ENCODE measurements at places on chromosomes 7 and 10.

DNA sequence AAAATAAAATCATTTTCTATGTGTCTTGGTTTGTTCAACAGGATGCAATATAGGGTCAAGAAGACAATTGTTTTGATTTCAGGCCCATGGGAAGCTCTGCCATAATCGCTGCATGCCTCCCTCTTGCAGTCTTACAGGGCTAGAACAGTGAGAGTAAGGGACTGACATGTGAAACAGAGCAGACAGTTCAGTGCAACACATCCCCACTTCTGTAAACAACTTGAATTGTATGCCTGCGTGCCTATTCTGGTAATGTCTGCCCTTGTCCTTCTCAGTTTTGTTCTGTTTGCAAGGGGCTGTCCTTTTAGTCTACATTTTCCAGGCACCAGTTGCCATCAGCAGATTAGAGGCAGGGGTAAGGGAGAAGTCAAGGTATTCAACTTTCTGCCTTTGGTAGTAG lies 34.8 kb upstream of the GPR37 start:
- no peak for DNase-seq

GRCh38 chr7:2540133-2540532 lies 15.2 kb downstream of the BRAT1 start:
- DNase-seq = no peak

DNA sequence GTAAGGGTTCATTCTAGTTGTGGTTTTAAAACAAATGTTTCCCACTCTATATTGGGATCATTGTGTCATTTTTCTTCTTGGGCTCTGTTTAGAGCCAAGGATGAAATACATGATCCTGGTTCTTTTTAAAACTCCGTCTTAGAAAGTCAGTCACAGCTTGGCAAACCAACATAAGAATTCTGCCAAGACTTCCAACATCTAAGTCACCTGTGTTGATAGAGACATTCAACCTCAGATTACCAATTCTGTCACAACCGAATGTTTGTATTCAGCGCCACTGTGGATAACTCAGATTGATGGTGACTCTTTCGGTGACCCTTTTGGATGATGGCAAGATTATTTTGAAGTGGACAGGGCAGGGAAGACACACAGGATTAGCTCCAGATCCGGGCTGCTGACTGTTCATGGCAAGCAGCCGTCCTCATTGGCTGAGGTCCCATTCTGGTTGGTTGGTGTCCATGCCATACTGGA lies 255.4 kb downstream of the ARHGAP21 start:
- DNase-seq = no peak

DNA sequence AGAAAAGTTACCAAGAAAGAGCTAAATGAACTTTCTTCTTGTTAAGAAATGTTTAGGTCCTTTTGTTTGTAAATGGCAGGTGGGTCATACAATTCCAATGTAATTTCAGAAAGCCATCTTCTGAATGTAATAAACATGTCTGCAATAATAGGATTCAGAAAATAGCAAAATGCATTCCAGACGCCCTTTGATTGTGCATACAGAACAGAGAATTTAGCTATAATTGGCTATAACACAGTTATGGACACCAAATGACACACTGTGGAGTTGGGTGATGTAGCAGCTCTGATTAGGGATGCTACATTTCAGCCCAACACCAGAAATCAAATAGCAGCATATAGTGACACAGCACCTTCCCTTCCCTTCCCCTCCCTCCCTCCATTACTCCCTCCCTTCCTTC lies 240.8 kb downstream of the SNX10 start:
- DNase-seq = no peak

DNA sequence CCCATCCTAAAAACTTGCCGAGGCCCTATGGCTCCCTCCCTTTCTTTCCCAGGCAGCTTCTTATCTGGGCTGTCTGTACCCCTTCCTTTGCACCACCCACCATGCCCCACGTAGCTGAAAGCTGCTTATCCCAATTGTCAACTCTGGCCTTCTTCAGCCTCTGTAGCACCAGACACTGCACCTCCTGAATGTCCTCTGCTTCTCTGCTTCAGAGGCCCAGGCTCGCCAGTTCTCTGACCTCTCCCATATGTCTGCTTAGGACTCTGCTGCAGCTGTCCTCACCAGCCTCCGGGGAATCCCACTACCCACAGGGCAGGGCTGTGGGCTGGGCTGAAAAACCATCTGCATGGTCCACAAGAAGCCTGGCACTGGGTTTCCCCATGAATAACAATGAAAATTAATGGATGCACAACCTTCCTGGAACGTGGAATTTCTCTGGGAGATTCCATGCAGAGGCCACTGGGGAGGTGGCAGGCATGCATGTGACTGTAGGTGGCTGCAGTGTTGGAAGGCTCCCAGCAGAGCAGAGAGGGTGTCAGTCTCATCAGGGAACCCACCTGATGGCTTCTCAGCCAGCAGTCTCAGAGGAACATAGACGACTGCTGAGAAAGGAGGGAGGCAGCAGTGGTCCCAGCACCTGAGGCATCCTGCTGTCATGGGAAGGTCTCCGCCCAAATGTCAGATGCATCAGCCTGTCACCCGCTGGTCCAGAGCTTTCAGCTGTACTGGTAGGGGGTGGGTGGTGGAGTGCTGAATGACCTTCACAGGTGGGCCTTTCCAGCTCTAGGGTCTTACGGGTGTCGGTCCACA lies 16.8 kb upstream of the SH2D4B start:
- no peak for DNase-seq

DNA sequence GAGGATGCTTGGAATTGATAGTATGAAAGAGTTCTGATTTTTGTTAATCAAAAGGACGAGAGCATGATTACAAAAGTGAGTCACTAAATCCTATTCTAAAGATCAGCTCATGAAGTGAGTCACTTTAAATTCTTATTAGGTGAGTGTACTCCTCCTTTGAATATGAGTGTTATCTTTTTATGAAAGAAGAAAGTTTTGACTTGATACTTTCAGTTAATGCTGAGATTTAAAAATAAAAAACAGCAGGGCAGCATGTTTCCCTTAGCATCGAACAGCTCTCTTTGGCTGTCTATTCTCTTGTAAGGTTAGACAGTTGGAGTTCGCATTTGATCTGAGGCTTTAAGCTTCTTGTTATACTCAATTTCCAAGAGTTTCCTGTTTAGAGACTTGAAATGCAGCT lies 222.0 kb downstream of the TWIST1 start:
- DNase-seq = no peak

GRCh38 chr7:37508118-37508517 lies 59.5 kb upstream of the ELMO1 start:
- no peak for DNase-seq

GRCh38 chr10:103114876-103115275 lies 78.2 kb downstream of the NT5C2 start:
- no peak for DNase-seq

GRCh38 chr10:120979435-120980278 lies 128.5 kb downstream of the WDR11 start:
- DNase-seq = peak; percentile 3

DNA sequence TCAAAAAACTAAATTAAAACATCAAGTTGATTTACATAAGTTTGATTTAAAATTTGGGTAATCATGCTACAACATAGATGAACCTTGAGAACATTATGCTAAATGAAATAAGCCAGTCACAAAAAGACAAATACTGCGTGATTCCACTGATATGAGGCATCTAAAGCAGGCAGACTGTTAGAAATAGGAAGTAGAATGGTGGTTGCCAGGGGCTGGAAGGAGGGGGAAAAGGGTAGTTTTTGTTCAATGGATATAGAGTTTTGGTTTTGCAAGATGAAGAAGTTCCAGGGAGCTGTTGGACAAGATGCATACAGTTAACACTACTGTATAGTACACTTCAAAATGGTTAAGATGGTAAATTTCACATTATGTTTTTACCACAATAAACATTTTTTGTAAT lies 45.0 kb upstream of the IFRD1 start:
- no peak for DNase-seq

DNA sequence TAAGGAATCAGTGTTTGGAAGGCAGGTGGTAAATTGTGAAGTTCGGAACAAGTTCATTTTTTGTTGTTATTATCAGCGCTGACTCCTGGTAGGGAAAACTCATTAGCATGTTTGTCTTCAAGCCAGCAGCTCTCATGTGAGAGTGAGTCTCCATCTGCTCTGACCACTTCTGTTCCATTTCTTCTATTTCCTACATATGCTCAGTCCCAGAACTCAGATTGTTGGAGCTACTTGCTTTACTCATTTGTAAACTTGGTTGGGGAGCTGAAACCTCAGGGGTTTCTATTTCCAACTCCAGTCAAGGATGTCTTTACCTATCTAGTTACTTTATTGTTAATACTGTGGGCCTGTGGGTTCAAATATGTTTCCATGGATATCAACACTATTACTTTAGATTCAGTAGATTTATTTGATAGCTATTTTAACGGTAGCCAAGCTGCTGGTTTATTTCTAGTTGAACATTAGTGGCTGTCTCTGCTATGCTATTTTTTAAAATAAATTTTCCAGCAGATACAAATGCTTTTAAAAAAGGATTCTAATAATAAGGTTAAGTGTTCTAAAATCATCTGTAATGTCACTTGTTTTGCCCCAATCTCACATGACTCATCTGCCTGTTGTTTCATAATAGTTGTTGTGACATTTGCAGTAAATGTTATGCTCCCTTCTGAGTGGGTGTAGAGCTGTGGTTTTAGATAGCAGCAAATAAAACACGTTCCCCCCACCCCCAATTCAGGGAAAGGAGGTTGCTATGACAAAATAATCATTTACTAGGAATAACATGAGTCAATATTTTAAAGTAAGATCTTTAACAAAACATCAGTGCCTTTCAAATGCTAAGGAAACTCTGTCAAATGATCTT lies 143.3 kb downstream of the HDAC9 start:
- no peak for DNase-seq

- no peak for DNase-seq
Observed at GRCh38 chr7:139721821-139722220, 56.0 kb downstream of the HIPK2 start.

GRCh38 chr10:69057951-69058297 lies 30.0 kb upstream of the SRGN start:
- no peak for DNase-seq

- no peak for DNase-seq
Observed at GRCh38 chr7:33744293-33745075, 160.9 kb upstream of the BMPER start.

DNA sequence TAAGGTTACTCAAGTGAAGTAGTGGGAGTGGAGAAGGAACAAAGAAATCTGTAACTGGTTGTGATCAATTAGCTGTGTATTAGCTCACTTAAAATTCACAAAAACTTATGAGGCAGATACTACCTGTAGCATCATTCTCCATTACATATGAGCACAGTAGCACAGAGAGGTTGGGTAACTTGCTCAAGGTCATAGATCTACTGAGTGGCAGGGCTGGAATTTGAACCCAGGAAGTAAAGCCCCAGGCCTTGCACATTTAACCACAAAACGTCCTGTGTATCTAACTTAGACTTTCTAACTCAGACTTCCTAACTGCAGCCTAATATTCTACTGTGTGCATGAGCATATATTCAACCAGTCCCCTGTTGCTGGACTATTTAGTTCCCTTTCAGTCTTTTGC lies 5.6 kb upstream of the SLF2 start:
- no peak for DNase-seq

DNA sequence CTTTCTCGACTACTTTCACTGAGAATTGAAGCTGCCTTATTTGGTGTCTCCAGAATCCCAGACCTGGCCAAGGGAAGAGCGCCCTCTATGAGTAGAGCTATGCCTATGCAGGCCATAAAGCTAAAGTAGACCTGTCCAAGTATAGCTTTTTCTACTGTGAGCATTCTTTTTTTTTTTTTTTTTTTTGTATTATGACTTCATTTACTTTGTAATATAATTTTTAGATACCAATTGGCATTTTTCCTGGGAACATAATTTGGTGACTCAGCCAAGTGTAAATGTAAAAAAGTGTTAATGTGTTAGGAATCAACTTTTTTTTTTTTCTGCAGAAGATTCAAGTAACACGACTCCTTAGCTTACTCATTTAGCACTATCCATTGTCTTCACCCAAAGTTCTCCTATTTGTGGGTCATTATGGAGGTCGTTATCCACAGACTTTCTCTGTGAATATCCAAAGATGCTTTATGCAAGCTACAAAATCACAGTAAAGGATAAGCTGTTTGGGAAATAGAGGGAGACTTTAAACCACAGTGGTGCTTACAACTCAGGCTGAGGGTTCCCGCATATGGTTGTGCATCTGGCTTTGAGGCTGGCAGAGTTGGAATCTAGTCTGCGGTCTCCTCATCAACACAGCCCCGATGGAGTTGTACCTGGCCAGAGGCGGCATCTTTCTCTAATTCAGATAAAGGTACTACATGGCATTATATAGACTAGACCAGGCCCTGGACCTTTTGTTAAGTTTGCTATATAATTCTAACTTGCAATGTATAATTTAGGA lies 1040.2 kb upstream of the SORCS1 start:
- no peak for DNase-seq

GRCh38 chr7:135578569-135578968 lies 20.9 kb downstream of the NUP205 start:
- no peak for DNase-seq

DNA sequence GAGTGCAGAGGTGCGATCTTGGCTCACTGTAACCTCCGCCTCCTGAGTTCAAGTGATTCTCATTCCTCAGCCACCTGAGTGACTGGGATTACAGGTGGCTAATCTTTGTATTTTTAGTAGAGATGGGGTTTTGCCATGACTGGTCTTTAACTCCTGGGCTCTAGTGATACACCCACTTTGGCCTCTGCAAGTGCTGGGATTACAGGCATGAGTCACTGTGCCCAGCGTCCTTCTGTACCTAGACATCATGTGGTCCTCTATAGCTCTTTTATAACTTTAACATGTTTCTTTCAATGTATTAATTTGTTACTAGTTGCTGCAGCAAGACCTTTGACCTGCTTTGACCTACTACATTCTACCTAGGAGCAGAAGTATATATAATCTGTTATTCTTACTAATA lies 38.7 kb upstream of the BICC1 start:
- no peak for DNase-seq

DNA sequence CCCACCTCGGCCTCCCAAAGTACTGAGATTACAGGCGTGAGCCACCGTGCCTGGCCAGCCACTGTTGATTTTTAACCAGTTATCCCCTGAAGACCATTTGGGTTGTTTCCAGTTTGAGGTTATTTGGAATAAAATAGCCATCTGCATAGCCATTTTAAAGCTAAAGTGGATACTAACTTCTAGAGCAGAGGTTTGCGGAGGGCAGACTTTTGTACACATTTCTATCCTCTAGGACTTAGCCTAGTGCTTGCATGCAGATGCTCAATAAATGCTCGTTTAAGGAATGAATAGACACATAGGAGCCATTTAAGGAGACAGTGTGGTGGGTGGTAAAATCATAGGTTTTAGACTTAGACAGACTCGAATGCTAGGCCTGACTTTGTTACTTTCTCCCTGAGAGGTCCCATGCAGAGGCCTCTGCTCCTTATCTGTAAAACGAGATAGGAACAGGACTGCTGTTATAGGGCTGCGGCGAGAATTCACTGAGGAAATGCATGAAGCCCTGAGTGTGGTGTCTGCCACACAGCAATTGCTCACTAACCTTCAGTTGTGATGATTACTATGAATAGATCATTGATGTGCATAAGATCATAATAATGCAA lies 75.9 kb downstream of the PFKFB3 start:
- DNase-seq = no peak

DNA sequence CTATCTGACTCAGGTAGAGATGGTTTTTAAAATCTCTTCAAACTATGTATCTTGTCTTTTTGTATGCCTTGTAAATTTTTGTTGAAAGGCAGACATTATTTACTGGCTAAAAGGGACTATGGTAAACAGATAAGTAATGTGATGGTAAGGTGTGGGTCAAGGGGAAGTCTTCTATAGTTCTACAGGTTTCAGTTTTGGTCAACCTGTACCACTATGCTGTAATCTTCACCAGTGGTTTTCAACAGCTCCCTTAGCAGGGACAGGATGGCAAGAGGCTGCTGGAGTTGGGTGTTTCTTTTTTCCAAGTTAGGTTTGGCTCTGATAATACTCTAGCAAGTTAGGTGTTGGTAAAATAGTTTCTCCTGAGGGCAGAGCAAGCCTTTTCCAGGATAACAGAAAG lies 32.7 kb upstream of the FZD8 start:
- DNase-seq = no peak

Measured in activated CD4-positive, alpha-beta T cell treated with anti-CD3 and anti-CD28 coated beads for 24 hours (primary cell).